ENCODE measurements at places on chromosomes 12 and 14. TPM values are rescaled to one million over a fixed set of nuclear protein-coding genes. Genes with fewer than 3 reads are reported as not detected.
A peak's percentile ranks its signal among the peaks of the same experiment; 100 is the strongest.

GRCh38 chr14:70622111-70622712 lies 19.5 kb upstream of the TTC9 start:
- no peak for DNase-seq

GRCh38 chr12:52608161-52608560 lies 6.9 kb upstream of the KRT72 start:
- DNase-seq, result no peak

GRCh38 chr14:102593825-102594137 lies 1.3 kb downstream of the RCOR1 start:
- peak; percentile 10 for DNase-seq

DNA sequence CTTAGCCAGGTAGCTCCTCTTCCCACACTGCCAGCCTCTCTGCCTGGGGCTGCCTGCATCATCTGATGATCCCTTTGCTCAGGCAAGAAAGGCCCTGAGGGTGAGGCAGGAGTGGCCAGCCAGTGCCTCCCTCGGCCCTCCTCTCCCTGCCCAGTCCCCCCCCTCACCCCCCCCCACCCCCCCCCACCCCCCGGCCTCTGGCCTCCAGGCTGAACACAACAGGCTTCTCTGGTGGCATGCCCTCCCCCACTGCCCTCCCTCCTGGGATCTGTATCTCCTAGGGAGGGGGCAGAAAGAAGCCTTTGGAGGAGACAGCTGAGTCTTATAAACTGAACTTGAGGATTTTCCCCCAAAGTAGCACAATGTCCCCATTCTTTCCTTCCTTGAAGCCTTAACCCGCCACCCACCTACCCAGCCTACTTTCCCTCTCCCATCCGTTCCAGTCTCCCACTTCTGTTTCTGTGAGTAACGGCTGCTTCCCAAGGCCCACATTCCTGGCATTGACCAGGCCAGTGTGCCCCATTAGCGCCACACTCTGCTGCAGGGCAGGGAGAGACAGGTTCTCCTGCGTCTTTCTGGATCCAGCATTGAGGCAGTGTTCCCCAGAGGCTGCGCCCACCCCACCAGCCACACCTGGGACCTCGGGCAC lies 82.1 kb downstream of the B4GALNT3 start:
- DNase-seq, result no peak

Gene PMEL
- total RNA-seq, result 0.87 TPM

Gene PLA2G1B
- not detected for total RNA-seq

Gene AHNAK2
- 135 TPM for total RNA-seq

Gene AMHR2
- total RNA-seq, result not detected

Data from tibial nerve (tissue), 4 donors.